SW 1271 (cell line): ENCODE measurements at places on chromosomes 13 and 19.
A peak's percentile ranks its signal among the peaks of the same experiment; 100 is the strongest.

DNA sequence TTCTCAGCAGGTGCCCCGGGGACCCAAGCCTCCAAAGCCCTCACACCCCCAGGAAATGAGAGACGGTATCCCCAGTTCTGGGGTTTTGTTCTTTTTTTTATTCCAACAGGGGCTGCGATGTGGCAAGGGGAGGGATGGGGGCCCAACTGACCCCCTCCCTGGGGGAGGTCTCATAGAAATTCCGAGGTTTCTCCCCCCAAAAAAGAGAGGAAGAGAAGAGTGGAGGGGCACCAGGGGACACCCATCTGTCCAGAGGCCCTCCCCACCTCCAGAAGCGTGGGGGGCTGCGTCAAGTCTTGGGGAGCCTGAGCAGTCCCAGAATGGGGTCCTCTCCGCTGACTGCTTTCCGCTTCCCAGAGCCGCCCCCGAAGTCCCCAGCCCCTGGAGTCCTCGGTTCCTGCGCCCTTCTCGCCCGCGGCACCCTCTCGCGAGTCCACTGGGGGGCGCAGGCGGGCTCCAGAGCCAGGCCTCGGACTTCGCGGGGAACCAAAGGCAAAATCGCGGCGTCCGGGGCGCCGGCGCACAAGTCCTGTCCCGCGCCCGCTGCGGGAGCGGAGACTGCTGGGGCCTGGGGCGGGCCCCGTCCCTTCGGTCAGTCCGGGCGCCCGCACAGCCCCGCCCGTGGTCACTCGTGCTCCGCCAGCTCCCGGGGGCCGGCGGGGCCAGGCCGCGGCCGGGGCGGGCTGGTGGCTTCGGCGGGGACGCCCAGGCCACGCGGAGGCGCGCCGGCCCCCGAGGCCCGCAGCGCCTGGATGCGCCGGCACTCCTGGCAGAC is 4.4 kb upstream of the ATP1A3 start:
- DNase-seq, result peak; percentile 7

GRCh38 chr13:107824635-107825034 is 390.7 kb downstream of the LIG4 start:
- DNase-seq, result no peak

DNA sequence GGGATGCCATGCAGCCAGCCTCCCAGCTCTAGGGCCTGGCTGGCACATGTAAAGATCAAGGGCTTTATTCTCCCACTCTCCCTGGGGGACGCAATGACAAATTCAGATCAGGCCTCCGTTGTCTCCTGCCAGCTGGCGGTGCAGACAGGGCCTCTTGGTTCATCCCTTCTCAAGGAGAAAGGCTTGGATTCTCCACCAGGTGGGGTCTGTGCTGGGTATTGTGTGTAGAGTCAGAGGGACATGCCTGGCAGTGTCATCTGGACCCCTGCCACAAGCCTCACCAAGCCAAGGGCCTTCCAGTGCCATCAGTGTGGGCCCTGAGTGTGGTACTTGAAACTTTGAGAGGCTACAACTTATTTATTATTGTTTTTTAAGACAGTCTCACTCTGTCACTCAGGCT is 8.4 kb upstream of the PTPRS start:
- no peak for DNase-seq

GRCh38 chr13:28329395-28330158 is 165.4 kb downstream of the FLT1 start:
- DNase-seq, result no peak

GRCh38 chr13:56773148-56773547 is 367.6 kb upstream of the PRR20A start:
- no peak for DNase-seq

DNA sequence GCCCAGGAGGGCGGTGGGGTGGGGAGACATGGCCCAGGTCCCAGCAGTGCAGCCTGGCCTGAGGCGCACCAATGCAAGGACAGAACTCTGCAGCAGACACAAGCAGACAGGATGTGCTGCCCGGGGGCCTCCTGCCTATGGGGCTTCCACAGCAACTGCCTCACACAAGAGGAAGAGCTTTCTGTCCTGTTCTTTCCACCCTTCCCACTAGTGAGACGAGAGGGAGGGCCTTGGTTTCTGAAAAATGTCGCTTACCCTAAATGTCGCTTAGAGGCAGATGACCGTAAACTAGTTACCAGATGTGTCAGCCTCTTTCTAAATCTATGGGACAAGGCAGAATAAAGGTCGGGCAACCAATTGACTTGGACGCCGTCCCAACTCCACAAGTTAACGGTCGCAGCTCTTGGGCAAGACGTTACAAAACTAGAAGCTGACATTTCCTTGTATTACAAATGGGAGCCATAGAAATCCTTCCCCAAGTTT is at the start of gene LAIR1:
Gene LAIR1, minus strand, starts transcription at position 157 of the 483 bp plus-strand sequence. Its CDS starts 127 bp downstream, at position 30.
- DNase-seq, result no peak

- DNase-seq, result no peak
Observed at GRCh38 chr19:55452749-55453346, 8.6 kb downstream of the ISOC2 start.

DNA sequence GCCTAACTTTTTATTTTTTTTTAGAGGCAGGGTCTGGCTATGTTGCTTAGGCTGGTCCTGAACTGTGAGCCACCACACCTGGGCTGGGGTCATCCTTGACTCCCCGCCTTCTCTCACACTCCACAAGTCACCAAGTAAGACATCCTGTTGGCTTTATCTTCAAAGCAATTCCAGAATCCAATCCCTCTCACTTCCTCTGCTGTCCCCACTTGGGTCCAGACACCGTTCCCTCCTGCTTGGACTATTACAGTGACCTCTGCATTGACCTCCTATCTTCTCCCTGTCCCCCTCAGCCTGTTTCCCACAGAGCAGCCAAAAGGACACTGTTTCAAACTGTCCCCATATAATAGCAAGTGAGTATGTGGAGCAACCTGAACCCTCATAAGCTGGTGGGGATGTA is 4.7 kb upstream of the GNG8 start:
- no peak for DNase-seq

- DNase-seq, result no peak
Observed at GRCh38 chr19:43760941-43761340, 6.2 kb upstream of the SMG9 start.

- peak; percentile 40 for DNase-seq
Observed at GRCh38 chr19:15332311-15332996, at the start of gene BRD4. Gene BRD4 (minus strand): TSS chr19:15332539. CDS start chr19:15273099, 59,440 bp downstream.

GRCh38 chr19:40284501-40285352 is at the start of gene AKT2:
Gene AKT2 (minus strand): TSS chr19:40285345. CDS start chr19:40265267, 20,078 bp downstream.
- peak; percentile 66 for DNase-seq

DNA sequence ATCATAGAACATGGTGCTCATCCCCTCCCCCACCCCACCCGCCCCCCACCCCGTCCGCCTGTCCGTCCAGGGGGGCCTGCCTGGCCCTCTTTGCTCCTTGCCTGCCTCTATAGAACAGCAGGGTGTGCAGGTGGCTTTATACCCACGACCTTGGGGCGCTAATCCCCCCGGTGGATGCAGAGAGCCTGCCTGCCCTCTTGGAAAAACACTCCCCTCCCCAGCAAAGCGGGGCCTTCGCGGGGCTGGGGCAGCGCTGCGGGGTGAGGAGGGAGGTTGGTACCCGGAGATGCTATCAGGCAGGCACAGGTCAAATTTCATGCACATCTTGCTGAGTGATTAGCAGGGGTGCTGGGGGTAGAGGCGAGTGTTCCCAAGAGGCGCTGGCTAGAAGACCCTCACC is 21.9 kb downstream of the RFX1 start:
- DNase-seq, result no peak

DNA sequence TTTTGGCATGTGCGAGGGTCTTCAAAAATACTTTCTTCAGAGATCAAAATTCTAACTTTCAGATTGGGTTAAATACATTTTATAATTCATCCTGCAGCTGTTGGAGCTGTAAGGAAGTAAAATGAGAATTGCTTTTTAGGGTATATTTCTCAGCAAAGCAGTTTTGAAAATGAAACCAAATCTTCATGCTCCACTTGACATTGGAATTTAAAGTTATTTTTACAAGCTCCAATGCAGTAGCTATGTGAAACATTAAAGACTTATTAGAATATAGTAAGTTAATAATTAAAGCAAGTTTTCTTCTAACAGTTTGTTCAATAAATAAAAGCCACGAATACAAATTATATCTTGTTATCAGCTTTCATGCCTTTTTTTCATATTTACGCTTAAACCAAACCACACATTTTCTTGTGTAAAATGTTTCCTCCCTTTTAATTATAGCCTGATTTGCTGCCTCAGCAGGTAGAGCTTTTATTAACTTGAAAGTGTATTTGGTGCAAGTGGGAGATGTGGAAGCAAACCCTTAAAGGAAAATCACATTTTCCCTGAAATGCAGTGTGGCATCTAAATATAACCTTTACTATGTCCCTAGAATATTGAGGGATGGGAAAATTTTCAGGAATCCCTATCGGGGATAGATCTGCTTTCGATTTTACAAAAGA is 12.4 kb upstream of the MICU2 start:
- no peak for DNase-seq

- DNase-seq, result no peak
Observed at GRCh38 chr13:59446391-59446790, 717.3 kb downstream of the DIAPH3 start.

- peak; percentile 62 for DNase-seq
Observed at GRCh38 chr19:14632286-14632685, 42.4 kb downstream of the ADGRE3 start.

DNA sequence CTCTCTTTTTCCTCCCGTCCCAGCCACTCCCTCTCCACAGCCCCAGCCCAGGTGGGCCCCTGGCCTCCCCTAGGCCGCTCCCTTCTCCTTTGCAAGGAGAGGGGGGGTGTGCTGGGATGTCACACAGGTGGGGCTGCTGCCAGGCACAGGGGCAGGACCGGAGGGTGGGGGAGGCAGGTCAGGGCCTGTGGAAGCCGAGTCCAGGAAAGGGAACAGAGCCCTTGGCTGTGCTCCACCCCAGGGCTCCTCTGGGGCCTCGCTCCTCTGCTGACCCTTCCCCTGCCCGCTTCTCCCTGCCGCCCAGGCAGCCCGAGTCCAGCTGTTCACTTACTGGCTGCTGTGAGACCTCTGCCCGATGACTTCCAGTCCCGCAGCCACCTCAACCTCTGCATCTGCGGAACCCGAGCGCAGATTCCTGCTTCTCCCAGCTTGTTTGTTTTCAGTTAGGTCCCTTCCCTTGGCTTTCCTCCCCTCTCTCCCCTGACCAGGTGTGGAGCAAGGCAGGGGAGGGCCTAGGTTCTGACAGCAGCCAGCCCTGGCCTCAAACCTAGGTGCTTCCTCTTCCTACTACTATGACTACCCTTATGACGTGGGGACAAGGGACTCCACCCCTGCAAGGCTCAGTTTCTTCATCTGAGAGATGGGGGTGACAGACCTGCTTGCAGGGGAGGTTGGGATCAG is 850 bp upstream of the KLK11 start:
- no peak for DNase-seq

DNA sequence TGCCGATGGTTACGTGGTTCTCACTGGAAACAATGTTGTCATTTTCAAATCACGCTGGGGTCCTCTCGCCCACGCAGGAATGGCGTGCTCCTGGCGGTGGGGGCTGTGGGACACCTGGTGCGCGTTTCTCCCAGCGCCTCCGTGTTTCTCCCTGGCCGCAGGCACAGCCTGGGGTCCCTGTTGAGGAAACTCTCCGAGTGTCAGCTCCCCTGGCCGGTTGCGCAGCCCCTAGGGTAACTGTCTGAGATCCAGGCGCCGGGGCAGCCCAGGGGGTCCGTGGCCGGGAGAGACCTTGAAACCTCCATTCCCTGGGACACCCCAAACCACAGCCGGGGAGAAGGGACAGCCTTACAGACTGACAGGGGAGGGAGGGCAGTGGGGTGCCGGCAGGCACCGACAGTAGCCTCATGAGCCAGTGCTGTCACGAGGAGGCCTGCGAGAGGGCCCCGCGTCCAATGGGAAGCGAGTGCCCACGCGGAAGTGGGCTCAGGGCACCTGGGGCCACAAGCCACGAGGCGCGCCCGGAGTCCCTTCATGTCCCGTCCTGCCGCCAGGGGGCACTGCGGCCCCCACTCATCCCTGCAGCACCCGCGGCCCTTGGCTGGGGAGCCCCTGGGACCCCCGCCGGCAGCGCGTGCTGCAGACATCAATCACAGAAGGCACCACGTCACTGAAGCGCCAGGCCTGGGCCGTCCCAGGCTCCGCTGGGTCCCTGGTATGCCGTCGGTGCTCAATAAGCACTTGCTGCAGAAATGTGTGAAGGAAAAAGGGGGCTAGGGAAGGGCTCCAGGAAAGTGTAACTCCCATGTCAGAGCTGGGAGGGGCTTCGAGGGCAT is 9.5 kb downstream of the ADAMTSL5 start:
- DNase-seq, result no peak

GRCh38 chr19:31511696-31512095 is 162.5 kb upstream of the TSHZ3 start:
- no peak for DNase-seq

DNA sequence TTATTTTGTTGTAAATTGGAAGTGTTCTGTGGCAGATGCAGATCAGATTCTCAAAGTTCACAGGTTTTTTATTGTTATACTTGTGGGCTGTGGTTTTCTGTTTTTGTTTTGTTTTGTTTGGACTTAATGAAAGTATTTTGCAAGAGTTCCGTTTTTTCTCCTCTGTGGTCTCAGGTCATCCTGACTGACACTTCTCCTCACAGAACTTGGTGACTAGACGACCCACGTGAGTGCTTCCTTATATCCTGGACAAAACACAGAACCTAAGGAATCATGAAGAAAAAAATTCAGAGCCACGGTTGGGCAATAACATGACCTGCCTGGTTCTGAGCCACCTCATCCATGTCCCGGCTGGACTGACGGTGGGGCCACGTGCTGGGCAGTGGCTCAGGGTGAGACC is 2.5 kb upstream of the RFPL4AL1 start:
- DNase-seq, result no peak

- no peak for DNase-seq
Observed at GRCh38 chr19:28874742-28875141, 338.2 kb downstream of the UQCRFS1 start.

DNA sequence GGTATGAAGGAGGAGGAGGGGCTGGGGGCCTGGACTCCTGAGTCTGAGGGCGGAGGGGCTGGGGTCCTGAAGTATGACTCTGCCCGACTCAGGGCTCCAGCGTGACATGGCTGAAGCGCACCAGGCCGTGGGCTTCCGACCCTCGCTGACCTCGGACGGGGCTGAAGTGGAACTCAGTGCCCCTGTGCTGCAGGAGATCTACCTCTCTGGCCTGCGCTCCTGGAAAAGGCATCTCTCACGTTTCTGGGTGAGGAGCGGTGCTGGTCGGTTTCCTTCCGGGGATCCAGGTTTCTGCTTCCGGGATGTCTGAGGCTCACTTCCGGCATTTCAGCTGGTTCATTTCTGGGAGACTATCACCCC is 1.2 kb downstream of the CPT1C start:
- DNase-seq, result no peak

- DNase-seq, result no peak
Observed at GRCh38 chr19:54739587-54740497, 1.5 kb downstream of the KIR2DL3 start.

DNA sequence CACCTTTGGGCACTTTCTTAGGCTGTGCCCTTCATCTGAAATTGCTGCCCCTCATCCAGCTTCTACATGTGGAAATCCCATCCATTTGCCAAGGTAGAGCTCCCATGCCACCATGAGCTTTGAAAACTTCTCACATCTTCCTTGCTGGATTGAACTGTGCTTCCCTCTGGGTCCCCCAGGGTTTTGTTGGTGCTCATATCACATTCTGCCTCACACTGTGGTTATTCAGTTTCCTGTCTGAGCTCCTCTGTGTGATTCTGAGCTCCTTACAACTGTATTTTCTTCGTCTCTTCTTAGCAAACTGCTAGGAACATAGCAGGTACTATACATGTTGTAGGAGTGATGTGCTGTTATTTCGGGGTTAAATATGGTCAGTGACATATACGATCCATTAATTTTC is 74.9 kb upstream of the KL start:
- no peak for DNase-seq

GRCh38 chr13:107117327-107118012 is 549.5 kb upstream of the ARGLU1 start:
- DNase-seq, result no peak
